ENCODE measurements at places on chromosomes 3 and 15. TPM values are rescaled to one million over a fixed set of nuclear protein-coding genes. Genes with fewer than 3 reads are reported as not detected.

PRR20G gene
- total RNA-seq = not detected

KBTBD13 gene
- not detected for total RNA-seq

DET1 gene
- total RNA-seq = 1.6 TPM

MYZAP gene
- total RNA-seq = 1.7 TPM

RLBP1 gene
- not detected for total RNA-seq
